ENCODE measurements at places on chromosomes 6 and 20.
A peak's percentile ranks its signal among the peaks of the same experiment; 100 is the strongest.

DNA sequence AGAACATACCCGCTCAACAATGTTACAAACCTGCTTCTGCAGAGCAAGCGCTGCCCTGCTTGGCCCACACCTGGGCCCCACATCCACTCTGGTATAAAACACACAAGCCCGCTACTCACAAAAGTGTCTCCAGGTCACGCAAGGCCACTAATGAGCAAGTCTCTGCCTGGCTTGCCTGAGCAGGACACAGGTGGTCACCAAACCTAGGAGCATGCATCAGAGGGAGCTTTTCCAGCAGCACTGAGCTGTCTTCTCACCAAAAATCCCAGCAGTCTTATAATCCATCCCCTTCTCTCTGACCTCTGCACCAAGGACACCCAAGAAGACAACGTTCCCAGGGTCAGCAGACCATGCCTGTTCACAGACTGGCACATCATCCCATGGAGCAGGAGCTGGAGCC, 100.8 kb downstream of the DLL1 start:
- no peak for DNase-seq

- peak; percentile 37 for DNase-seq
Observed at GRCh38 chr6:7846966-7847818, 63.4 kb downstream of the TXNDC5 start.

- no peak for DNase-seq
Observed at GRCh38 chr6:31180500-31180899, 10.0 kb upstream of the POU5F1 start.

- peak; percentile 12 for DNase-seq
Observed at GRCh38 chr6:24797596-24798216, 1.0 kb downstream of the ARMH2 start.

Data from OCI-M1 (cell line).